Activated effector memory CD4-positive, alpha-beta T cell treated with Interleukin-2 at 50 U/mL for 16 hours (primary cell): ENCODE measurements at places on chromosomes 5 and 9.

GRCh38 chr9:6944896-6945295 is 187.1 kb downstream of the KDM4C start:
- no peak for DNase-seq

- peak; percentile 7 for DNase-seq
Measured at GRCh38 chr9:95167998-95168397, 149.5 kb downstream of the FANCC start.

- no peak for DNase-seq
Measured at GRCh38 chr5:15807871-15808270, 307.9 kb downstream of the FBXL7 start.

DNA sequence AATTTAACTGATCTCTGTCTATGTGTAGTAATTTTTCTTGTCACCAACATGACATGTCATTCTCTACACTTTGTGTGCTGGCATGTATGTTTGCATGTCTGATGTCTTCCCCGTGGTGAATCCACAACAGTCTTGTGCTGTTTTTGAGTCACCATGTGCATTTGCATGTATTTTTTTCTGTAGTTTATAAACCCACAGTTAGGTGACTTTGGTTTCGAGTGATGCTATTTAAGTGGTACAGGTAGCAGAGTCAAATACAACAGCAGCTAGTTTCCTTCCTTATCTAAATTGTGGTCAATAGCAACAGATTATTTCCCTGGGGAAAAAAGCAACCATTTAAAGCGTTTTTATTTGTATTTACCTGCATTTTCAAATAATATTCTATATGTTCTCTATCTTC is 89.9 kb upstream of the FSD1L start:
- no peak for DNase-seq

GRCh38 chr9:76605321-76605900 is 146.4 kb downstream of the GCNT1 start:
- no peak for DNase-seq

DNA sequence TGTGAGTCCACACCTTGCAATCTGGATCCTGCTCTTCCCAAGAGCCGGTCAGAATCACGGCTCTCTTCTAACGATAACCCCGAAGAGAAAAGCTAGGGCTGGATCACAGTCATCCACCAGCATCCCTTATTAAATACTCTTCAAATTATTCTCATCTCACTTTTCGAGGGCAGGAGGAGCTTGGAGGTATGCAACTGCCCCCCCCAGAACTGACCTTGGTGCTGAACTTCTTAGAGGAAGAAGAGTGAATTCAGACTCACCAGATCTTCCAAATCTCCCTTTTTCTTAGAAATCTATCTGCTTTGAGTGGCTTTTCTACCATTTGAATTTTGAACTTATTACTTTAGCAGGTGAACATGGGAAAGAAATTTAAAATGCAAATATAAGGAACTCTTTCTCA is 75.7 kb downstream of the MED10 start:
- no peak for DNase-seq

DNA sequence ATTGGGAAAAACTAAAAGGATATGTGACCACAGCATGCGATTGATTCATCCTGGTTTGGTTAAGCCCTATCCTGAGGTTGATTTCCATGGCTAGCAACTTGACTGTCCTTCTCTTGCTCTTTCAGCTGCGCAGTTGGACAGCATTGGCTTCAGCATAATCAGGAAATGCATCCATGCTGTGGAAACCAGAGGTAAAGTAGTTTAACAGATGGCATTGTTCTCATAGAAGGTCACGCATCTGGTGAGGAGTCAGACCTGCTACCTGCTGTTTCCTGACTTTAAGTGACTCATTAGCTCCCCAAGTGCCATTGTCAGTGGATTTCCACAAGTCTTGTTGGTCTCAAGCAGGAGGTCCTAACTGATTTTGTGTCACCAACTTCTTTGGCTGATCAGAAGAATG is 266.9 kb downstream of the ARHGAP26 start:
- no peak for DNase-seq

GRCh38 chr5:167721926-167722440 is 569.5 kb upstream of the WWC1 start:
- no peak for DNase-seq

DNA sequence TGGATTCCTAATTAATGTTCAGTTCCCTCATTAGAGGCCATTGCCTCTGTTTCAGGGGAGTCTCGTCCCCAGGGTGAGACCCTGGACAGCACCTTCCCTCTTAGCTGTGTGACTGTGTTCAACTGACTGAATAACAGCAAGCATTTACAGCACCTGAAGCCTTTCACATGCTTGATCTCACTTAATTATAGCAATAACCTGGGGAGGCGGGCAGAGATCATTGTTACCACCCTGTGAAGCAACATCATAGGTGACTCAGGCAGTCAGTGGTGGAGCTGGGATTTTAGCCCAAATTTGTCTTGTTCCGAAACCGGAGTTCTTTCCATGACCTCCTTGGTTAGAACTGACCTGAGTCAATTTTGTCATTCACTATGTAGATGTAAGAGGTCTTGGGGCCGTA is 105.2 kb upstream of the RAD23B start:
- DNase-seq: no peak

DNA sequence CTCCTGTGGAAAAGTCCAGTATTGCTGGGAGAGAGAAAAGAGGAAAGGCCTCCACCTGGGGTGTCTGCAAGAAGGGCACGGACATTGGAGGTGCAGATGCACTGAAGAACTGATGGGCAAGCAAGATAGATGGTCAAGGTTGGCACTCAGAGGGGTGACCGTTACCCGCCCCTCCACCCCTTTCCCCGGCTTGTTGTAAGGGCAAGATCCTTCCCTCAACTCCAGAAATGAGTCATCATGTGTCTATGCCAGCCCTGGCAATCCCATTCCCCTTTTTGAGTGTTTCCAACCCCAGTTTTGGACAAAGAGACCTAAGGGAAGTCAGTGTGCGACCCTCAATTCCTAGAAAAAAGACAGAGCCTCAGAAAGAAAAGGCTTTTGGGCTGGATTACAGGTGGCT is 34.9 kb upstream of the ATP6V1G1 start:
- DNase-seq: no peak

DNA sequence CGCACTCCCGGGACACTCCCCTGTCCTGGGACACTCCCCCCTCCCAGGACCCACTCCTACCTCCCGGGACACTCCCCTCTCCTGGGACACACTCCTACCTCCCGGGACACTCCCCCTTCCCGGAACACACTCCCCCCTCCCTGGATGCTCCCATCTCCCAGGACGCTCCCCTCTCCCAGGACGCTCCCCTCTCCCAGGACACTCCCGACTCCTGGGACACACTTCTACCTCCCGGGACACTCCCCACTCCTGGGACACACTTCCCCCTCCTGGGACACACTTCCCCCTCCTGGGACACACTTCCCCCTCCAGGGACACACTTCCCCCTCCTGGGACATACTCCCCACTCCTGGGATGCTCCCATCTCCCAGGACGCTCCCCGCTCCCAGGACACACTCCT is 95.6 kb downstream of the RXRA start:
- no peak for DNase-seq

DNA sequence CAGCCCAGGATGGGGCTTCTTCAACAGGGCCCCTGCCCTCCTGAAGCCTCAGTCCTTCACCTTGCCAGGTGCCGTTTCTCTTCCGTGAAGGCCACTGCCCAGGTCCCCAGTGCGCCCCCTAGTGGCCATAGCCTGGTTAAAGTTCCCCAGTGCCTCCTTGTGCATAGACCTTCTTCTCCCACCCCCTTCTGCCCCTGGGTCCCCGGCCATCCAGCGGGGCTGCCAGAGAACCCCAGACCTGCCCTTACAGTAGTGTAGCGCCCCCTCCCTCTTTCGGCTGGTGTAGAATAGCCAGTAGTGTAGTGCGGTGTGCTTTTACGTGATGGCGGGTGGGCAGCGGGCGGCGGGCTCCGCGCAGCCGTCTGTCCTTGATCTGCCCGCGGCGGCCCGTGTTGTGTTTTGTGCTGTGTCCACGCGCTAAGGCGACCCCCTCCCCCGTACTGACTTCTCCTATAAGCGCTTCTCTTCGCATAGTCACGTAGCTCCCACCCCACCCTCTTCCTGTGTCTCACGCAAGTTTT is 23.6 kb downstream of the PCDHGC5 start:
- DNase-seq: peak; percentile 71

DNA sequence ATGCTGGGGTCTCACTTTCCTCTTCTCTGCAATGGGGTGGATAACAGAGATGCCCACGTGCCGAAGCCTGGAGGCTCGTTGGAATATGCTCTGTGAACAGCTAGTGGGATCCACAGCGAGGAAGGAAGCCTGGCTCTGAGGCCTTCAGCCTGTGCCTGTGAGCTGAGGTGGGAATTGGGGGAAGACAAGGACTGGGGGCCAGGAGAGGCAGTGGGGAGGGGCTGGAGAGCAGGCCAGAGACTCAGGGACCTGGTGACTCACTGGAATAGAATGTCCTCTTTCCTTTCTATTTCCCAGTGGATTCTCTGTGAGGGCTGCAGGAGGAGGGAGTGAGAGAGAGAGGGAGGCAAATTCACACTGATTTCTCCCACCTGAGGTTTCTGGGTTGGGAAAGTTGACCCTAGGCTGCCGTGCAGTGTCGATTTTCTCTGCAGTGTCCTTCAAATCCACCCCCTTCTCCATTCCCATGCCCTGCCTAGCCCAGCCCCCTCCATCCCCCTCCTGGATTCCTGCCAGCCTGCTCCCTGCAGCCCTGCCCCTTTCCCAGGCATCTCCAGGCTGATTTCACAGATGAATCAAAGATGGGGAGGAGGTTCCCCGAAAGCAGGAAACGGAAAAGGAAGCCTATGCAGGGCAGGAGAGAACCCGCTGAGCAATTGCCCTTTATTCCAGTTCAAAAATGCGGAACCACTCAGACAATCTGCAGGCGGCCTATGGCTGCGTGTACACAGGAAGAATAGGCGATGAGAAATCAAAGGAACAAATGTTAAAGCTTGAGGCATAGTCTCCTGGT is 1.4 kb upstream of the SPAAR start:
- DNase-seq: no peak
